ENCODE measurements at places on chromosomes 1 and 21.

GRCh38 chr21:31658053-31658452, 1.4 kb upstream of the SOD1 start:
- no peak for DNase-seq

- no peak for DNase-seq
These were observed 245.9 kb downstream of the DISC1 start for GRCh38 chr1:231872461-231872910.

GRCh38 chr1:184563308-184563707, 176.5 kb downstream of the C1orf21 start:
- peak; percentile 11 for DNase-seq

- DNase-seq, result no peak
These were observed at the start of gene SPRTN for GRCh38 chr1:231338270-231339128. TSS of gene SPRTN (plus strand) at chr1:231338293. CDS start at chr1:231338384, 91 bp downstream.

DNA sequence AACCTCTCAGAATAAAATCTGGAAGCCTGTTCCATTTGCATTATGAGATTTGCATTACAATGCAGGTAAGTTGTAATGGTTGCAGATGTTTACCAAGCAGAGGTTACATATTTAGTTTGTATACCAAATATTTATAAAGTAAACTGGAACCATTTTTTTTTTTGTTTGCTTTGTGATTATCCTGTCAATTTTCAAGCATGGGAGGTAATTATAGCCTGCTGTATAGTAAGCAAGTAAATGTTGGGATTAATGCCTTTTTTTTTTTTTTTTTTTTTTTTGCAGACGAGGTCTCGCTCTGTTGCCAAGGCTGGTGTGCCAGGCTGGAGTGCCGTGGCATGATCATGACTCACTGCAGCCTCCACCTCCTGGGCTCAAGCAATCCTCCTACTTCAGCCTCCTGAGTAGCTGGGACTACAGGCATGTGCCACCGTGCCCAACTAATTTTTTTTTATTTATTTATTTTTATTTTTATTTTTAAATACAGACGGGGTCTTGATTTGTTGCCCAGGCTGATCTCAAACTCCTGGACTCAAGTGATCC, 21.0 kb downstream of the NFYC start:
- DNase-seq, result no peak

DNA sequence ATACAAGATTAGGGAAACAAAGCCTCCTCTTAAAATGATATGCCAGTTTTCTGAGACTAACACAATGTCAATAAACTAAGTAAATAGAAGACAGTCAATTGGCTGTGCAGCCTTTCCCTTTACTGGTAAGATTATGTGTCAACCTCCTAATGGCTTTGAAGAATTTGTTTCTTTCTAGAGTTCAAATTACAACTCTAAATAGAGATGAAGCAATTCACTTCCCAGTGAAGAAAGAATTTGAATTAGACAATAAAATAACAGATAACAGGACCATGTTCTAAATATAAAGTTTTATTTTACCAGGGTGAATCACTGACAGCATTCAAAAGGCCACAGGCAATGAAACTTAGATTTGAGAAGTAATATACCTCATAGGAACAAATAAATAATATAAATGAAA, 680.3 kb downstream of the PLA2G4A start:
- no peak for DNase-seq

GRCh38 chr1:15761366-15762128, 3.0 kb downstream of the FBLIM1 start:
- no peak for DNase-seq

DNA sequence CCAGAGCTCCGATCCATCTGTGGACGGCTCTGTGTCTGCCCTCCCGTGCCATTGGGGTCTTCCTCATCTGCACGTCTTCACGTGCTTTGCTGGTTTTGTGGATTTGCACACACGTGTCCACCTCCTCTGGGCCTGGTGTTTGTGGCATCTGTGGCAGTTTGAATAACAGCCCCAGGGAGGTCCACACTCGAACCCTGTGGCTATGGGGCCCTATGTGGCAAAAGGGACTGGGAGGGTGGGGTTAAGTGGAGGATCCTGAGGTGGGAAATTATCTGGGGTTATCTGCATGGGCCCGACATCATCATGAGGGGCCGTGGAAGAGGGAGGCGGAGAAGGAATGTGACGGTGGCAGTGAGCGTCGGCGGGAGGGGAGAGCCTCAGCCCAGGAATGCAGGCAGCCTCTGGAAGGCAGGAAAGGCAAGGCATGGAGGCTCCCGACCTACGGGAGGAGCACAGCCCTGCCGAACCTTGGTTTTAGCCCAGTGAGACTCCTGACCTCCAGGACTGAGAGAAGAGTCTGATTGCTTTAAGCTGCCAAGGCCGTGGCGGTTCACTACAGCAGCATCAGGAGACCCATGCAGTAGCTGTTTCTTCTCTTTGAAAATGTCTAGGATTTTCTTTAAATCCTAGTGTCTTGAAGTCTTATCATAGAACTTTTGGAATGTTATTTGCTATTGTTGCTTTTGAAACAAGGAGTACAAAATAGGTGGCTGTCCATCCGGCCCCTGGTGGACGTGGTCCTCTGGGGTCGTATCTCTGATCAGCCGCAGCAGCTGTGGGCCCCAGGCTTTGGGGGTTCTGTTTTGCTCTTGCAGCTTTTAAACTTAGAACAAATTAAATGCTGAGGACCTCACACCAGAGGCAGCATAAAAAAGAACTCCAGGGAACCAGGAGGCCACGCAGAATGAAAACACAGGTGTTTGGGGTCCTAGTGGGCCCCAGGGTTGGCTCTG, 40.0 kb upstream of the LRRC3 start:
- DNase-seq, result no peak

- no peak for DNase-seq
These were observed 59.8 kb downstream of the KIRREL1 start for GRCh38 chr1:158053276-158053675.

GRCh38 chr1:67227196-67227595, 60.9 kb downstream of the IL23R start:
- no peak for DNase-seq

DNA sequence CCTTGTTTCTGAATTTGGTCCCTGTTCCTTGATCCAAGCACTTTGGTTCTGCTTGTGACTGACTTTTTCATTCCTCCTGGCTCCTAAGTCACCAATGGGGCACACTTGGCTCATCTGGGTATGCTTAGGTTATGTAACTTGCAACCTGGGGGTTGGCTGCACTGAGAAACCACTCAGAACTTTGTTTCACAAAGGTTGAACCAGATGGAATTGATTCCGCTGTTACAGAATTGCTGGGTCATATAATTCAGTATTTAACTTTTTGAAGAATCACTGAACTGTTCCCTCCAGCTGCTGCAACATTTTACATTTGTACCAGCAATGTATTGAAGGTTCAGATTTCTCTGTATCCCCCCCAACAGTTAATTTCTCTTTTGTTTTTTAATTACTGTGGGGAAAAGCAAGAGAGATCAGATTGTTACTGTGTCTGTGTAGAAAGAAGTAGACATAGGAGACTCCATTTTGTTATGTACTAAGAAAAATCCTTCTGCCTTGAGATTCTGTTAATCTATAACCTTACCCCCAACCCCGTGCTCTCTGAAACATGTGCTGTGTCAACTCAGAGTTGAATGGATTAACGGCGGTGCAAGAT, 9.6 kb upstream of the NVL start:
- DNase-seq, result no peak

DNA sequence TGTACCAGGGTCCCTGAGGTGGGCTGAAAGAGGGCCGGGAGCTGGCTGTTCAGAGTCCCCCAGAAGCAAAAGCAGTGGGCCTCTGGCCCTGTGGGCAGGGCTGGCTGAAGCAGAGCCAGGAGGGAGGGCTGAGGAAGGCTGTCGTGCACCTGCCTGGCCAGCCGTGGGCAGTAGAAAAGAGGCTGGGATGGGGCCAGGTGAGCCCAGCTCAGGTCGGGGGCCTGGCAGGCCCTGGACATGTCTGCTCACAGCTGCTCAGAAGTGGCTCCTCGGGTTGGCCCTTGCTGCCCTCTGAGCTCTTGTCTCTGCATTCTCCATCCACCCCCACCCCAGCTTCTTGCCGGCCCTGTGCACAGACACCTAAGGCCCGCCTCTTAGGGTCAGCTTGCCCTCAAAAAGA, 60.0 kb downstream of the TCP10L start:
- DNase-seq, result no peak

GRCh38 chr21:29242201-29242600, 56.5 kb upstream of the BACH1 start:
- DNase-seq, result no peak

DNA sequence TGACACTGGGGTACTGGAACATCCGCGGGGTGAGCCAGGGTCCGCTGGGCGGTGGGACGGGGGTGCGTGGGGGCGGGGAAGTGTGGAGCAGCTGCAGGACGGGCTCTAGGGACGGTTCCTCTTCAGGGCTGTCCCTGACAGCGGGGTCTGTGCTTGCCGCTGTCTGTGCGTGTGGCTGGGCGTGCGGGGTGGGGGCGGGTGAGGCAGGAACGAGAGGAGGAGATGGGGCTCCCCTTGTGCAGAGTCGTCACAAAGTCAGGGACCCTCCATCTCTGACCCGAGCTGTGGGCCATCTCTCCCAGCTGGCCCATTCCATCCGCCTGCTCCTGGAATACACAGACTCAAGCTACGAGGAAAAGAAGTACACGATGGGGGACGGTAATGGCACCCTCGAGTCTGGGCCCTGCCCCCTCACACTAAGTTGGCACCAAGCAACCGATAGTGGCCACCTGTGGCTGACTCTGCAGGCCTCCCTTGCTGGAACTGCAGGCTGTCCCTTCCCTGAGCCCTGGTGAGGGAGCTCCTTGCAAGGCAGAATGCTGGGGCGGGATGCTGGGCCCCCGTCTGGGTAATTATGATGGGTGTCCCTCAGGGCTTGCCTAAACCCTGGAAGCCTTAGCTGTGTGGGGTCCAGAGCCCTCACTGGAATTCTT, 392 bp downstream of the GSTM2 start:
- DNase-seq, result no peak

GRCh38 chr1:222521299-222522104, 26.4 kb downstream of the HHIPL2 start:
- no peak for DNase-seq

DNA sequence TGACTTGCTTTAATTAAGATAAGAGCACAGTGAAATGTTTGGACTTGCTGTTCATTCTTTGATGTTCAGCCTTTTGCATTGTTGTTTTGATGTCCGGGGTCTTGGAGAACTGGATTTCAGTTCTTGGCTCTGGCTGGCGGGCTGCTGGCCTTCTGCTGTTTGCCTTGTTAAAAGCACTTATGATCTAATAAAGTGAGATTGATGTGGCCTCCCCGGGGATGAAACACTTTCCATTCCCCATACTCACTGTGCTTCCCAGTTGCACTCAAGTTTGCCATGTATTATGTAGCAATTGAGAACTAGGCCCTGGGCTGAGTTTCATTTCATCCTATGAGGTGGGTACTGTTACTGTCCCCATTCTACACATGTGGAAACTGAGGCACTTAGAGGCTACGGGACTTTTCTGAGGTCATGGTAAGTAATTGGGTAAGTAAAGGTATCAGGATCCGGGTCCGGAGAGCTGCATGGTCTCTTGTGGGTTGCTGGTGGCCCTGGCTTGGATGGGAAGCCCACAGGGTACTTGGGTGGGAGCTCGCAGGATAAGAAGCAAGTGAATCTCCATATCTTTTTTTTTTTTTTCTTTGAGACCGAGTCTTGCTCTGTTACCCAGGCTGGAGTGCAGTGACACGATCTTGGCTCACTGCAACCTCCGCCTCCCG, 127.7 kb upstream of the ZBTB40 start:
- no peak for DNase-seq

- no peak for DNase-seq
These were observed 77.3 kb upstream of the TSPAN2 start for GRCh38 chr1:115166531-115167091.

All from CD4-positive, alpha-beta T cell treated with Interleukin-4 for 1 hour (primary cell).